ENCODE measurements at places on chromosomes 6 and 20.

- no peak for DNase-seq
Observed at GRCh38 chr6:127030836-127031235, 87.6 kb upstream of the RSPO3 start.

- no peak for DNase-seq
Observed at GRCh38 chr20:38473367-38473795, 738 bp downstream of the RALGAPB start.

DNA sequence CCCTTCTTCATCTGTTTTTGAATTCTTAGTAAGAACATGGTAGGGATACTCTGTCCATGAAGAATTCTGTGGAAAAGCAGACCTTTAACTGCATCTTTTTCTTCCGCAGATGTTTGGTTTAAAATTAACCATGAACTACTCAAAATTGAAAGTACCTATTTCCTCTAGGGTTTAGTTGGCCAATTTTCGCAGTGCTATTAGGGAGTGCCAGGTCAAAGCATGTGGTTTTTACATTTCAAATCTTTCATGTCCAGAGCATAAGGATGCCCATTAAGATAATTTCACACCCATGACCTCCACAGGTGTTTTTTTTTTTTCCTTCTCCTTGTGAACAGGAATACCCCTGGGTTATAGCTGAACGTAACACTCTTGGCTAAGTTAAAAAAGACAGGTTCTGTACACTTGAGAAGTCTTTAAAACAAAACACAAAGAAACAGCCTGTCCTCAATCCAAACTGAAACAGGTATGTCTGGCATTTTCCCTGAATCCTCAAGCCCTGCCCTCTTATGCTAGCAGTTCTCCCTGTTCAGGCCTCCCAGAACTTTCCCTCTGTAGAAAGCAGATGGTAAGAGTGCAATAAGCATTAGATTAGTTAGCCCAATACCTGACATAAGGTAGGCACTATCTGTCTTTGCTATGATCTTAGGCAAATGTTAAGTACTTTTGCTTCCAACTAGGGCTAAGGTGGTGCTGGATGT lies 67.1 kb downstream of the ELOVL5 start:
- DNase-seq: no peak

DNA sequence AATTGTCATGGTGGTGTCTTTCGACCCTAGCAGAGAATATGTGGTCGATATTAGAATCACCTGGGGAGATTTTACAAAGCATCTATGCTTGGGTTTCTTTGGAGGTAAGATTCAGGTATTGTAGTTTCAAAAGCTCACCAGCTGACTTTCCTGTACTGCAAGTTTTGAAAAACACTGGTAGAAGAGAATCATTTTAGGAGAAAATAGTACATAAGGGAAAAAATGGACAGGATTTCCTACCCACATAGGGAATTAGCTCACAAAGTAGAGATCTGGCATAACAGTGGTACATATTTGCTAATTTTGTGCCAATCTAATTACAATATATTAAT lies 27.4 kb upstream of the ABT1 start:
- no peak for DNase-seq

DNA sequence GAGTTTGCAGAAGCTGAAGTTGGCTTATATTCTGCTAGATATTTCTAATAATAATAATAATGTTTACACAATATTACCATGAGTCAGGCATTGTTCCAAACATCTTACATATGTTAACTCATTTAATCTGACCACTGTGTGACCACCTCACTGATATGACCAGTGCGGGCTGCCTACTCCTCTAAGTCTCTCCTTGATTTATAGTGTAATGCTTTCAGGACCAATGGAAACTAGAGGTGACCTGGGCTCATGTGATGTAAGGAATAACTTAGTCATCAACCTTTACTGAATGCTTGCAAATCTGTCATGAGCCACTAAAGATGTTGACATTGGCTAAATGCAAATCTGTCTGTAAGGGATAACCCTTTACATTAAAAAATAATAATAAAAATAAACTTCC lies 51.1 kb upstream of the GPR6 start:
- no peak for DNase-seq

- DNase-seq: no peak
Observed at GRCh38 chr6:3724451-3725144, 26.9 kb downstream of the PXDC1 start.

DNA sequence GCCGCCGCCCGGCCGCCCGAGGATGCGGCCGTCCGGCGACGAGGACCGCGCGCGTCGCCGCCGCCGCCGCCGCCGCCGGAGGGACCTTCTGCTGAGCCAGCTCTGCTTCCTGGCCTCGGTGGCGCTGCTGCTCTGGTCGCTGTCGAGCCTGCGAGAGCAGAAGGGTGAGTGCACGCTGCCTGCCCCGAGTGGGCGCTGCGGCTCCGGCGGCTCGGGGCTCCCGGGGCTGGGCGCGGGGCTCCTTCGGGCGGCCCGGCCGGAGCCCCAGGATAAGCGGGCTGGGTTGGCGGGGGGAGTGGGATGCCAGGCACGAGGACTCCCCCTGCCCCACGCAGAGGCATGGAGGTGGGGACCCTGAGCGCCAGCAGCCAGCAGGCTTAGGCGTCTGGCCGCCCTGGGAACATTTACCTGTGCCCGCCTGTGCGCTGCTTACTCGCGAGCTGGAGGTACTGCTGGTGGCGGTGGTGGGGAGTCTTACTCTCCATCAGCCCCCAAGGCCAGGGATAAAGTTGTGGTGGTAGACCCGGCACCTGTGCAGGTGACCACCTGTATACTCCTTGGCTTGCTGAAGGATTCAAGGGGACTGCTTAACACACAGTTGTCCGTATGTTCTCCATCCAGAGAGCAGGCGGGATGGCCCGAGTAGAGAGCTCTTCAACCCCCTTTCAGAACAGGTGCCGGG lies 520 bp downstream of the SLC24A3 start:
- no peak for DNase-seq

- DNase-seq: no peak
Observed at GRCh38 chr20:42074944-42075343, 456.8 kb upstream of the CHD6 start.

- DNase-seq: no peak
Observed at GRCh38 chr6:158009935-158010585, 28.4 kb downstream of the SYNJ2 start.

GRCh38 chr6:52418606-52419005 lies 1.5 kb upstream of the EFHC1 start:
- DNase-seq: no peak

DNA sequence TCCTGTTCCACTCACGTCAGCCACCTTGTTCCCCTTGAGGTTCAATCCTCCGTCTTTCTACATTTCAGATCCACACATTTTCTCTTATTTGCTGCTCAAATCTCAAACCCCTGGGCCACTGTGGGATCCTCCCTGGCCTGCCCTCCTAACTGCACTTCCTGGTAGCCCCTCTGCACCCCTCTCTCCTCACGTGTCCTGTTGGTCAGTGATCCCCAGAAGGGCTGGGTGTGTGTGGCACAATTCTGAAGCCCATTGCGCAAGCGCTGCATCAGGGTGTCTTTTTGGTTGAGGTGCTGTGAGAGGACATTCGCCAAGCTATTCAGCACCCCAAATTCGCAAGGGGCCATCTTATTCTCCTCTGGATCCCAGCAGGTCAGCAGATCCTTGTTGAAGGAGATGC lies 2.3 kb downstream of the HLA-DMB start:
- DNase-seq: no peak

DNA sequence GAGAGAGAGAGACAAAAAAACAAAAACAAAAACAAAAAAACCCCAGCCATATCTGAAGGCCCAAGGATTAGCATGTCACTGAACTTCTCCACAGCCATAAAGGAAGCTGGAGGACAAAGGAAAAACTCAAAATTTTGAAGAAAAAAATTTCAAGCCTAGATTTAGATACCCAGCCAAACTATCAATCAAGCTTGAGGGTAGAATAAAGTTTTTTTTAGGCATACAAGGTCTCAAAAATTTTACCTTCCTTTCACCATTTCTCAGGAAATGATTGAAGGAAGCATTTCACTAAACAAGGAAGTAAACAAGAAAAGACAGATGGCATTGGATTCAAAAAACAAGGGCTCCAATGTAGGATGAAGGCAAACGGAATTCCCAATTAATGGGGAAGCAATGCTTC lies 52.1 kb downstream of the KCNK5 start:
- no peak for DNase-seq

DNA sequence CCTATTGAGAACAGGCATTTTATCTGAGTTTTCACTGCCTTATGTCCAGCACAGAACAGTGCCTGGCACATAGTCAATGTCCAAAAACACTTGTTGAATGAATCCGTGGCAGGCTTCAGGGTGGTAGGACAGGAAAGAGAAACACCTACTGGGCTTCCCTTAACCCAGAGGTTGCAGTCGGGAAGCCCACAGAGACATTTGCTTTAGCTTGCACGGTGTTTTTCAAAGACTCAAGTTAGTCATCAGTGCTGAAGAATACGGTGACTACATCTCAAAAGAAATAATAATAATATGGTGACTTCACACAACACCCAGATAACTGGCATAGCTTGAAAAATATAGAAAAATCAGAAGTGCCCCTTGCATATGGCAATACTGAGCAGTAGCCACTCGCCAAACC lies 160.4 kb downstream of the CD83 start:
- no peak for DNase-seq

- no peak for DNase-seq
Observed at GRCh38 chr6:56796196-56796532, 153.5 kb upstream of the DST start.

DNA sequence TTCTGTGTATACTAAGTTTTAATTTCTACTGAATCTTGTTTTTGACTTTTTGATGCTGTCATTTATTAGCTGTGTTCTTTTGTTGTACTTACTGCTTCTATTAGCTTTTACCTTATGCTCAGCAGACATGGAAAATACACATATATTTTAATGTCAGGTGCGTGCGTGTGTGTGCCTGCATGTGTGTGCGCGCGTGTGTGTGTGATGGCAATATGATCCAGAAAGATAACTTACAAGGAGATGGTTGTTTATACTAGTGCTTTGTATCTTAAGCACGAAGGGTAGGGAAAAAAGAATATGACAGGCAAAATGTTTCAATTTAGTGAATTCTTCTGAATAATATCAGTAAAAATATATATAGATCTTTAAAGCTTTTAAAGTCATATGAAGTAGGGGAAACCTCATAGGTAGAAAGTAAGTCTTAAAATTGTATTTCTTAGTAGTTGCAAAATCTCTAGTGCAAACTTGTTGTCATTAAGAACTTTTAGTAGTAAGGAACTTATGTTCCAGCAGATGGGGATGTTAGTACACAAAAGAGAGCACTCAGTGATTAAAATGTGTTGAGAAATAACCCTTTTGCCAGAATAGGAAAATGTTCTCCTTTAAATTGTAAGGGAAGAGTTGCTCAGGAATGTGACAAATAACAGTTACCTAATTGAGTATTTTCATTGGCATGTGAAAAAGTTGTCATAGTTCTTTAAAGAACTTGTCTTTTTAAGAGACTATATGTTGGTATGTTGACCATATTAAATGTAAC lies 13.2 kb downstream of the QKI start:
- DNase-seq: no peak

- DNase-seq: no peak
Observed at GRCh38 chr6:106556368-106556960, 72.8 kb downstream of the RTN4IP1 start.

DNA sequence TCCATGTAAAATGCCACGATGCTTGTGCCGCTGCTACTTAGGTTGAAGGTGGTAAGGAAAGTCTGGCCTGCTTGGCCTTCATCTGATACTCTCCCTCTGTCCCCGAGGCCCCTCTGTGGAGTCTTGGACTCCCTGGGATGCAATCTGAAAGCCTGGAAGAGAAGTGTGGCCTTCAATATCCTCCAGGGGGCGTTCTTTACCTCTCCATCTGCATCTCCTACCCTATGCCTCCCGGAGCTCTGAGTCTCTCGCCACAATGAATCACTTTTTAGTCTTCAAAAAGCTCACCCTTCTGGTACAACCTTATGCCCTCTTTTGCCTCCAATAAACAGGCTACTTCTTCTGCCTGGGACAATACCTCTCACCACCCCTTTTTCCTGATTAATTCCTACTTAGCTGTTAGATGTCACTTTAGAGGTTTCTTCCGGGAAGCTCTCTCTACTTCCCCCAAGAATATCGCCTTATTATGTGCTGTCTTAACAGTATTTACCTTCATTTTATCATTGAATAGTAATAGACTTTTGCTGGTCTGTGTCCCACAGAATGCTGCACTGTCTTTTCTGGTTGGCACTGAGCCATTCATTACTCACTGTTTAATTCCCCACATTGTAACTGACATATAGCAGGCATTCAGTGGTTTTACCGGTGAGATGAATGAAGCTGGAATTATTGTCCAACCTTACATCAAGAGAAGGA lies 13.9 kb upstream of the ATG5 start:
- peak; percentile 27 for DNase-seq

- no peak for DNase-seq
Observed at GRCh38 chr6:146426516-146426915, 117.1 kb upstream of the RAB32 start.

DNA sequence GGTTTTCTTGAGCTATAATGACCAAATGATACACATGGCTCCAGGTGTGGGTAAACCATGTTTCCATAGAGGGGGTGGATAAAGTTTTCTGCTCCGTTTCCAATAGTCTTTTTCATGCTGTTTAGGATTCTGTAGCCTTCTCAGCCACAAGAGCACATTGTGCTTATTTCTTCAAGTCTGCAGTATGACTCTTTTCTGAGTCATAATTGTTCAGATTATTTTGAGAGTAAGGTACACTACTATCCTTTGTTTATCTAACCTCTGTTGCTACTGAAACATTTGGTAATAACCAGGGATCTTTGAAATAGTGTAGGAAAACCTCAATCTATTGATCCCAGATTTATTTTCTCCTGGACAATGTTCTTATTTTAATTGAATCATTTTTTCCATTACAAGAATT lies 247.9 kb upstream of the BMP2 start:
- no peak for DNase-seq
